GM23248 (cell line): ENCODE measurements at places on chromosomes 12 and 14.
A peak's percentile ranks its signal among the peaks of the same experiment; 100 is the strongest.

GRCh38 chr14:105026033-105026785 lies 5.3 kb upstream of the CDCA4 start:
- DNase-seq: peak; percentile 68

GRCh38 chr14:96062506-96062905 lies 23.3 kb downstream of the C14orf132 start:
- no peak for DNase-seq

- DNase-seq: peak; percentile 76
Observed at GRCh38 chr12:109927622-109928021, 27.5 kb downstream of the TCHP start.

DNA sequence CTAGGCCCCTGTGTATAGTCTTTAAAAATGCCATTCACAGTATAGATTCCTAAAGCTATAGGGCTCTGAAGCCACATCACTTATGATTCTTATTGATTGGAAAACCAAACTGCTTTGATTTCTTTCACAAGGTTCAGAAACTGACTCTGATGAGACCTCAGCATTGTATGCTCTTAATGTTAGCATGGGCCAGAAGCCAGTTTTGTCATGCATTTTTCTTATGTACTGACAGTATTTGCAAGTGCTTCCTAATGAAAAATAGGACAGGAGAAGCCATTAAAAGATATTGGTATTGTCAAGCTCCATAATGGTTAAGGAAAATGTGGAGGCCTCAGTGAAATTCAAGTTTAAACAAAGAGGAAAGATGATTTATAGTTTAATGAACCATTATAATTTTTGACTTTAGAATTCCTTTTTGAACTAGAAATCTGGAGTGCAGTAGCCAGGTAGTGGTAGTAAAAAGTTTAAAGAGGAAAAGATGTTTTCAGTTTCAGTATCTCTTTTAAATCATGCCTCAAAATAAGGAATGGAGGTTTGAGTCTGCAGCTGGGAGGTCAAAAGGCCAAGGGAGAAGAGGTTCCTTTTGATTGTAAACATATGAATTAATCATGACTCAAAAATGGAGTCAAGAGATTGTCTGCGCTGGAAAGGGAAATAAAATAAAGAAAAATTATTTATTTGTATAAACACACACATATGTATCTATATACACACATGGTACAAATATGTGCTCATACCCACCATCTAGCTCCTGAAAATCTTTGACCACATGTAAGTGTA lies 388.1 kb upstream of the PRICKLE1 start:
- DNase-seq: peak; percentile 17

- DNase-seq: no peak
Observed at GRCh38 chr14:72758420-72758819, 135.5 kb downstream of the DPF3 start.
